Brain (organoid and tissue), 16 donors: ENCODE measurements at places on chromosomes 12 and 14. TPM values are rescaled to one million over a fixed set of nuclear protein-coding genes. Genes with fewer than 3 reads are reported as not detected.

CLEC1A gene
- 1.5 TPM for polyA plus RNA-seq

HELB gene
- 0.15 TPM for polyA plus RNA-seq

DDN gene
- 41.5 TPM for polyA plus RNA-seq

RHOJ gene
- polyA plus RNA-seq: 11.1 TPM

MYO1H gene
- polyA plus RNA-seq: 0.24 TPM

PGAM5 gene
- polyA plus RNA-seq: 25.1 TPM

WSCD2 gene
- polyA plus RNA-seq: 3.4 TPM
